H1 (cell line): ENCODE measurements at places on chromosomes 5 and 9. TPM values are rescaled to one million over a fixed set of nuclear protein-coding genes. Genes with fewer than 3 reads are reported as not detected.

GRCh38 chr5:160466889-160467554, 45.4 kb downstream of the PTTG1 start:
- DNase-seq = no peak

DNA sequence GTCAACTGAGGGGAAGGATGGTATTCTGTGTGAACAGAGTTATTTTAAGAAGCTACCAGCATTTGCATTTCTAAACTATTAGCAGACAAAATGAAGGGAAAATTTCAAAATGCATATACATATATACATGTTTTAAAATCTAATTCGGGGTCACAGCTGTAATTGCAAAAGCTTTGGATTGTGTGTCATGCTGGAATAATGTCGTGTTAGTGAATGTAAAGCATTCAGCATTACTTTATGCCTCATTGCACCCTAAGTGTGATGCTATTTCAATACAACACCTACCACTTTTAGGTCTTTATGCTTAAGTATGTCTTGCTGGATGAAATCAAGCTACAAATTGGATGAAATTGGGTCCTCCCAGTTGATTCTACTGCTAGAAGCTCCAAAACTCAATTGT, 687.6 kb upstream of the MEF2C start:
- no peak for DNase-seq

DNA sequence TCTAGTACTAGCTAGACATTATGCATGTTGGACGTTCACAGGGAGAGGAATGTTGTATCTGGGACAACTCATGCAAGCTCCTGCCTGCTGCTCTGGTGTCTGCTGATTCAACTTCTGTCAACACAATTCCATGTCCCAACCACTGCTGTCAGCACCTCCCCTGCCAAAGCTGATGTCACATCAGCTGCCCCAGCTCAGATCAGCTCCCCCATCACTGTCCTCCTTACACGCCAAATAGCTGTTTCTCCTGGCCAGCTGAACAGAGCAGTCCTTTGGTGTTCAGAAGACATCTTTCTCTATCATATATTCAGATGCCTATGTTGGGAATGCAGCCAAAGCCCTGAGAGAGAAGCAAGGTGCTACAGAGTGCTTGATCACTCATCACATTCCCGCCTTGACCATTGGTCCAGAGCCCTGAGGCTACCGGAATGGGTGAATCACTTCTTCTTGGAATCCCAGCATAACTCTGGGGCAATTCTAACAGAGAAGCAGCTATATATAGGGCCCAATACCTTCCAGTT, 223.3 kb downstream of the SEC61B start:
- no peak for DNase-seq

Gene LEAP2
- total RNA-seq = 1.1 and 2.9 TPM in 2 replicates

DNA sequence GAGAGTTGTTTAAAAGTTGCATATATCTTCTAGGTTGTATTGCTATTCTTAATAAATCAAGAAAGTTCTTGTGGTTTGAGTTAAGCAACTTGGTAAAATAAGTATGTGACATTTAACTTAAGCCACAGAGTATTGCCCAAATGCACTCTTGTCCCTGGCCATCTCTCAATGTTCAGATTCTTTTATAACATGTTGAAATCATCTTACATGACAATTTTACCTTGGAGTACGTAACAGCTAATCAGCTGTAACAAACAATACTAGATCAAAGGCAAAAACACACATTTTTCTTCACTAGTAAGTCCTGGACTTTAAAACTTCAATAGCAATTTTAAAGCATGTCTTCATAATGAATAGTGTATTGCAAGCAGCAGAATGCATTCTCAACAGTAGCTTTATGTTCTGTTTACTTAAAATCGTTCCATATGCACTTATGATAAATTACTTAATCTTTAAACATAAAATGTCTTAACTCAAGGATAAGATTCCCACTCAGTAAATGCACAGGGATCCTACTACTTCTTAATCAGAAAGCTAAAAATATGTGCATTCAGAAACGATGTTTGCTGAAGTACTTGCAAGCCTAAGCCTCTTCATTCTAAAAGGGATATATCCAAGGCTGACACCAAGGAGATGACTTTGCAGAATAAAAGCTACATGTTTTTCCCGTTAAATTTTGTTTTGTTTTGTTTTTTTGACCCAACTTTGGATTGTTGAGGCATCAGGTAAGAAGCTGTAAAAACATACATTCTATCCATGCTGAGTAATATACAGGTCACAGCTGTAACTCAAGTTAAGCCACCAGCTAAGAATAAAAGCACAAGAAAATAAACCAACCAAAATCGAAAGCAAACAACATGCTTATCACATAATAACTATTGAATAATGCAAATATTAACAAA, 86.1 kb upstream of the NFIB start:
- no peak for DNase-seq

- DNase-seq = no peak
Observed at GRCh38 chr5:125381290-125381689, 634.9 kb upstream of the ZNF608 start.

- DNase-seq = no peak
Observed at GRCh38 chr9:123039617-123040219, 6.3 kb downstream of the GPR21 start.

DNA sequence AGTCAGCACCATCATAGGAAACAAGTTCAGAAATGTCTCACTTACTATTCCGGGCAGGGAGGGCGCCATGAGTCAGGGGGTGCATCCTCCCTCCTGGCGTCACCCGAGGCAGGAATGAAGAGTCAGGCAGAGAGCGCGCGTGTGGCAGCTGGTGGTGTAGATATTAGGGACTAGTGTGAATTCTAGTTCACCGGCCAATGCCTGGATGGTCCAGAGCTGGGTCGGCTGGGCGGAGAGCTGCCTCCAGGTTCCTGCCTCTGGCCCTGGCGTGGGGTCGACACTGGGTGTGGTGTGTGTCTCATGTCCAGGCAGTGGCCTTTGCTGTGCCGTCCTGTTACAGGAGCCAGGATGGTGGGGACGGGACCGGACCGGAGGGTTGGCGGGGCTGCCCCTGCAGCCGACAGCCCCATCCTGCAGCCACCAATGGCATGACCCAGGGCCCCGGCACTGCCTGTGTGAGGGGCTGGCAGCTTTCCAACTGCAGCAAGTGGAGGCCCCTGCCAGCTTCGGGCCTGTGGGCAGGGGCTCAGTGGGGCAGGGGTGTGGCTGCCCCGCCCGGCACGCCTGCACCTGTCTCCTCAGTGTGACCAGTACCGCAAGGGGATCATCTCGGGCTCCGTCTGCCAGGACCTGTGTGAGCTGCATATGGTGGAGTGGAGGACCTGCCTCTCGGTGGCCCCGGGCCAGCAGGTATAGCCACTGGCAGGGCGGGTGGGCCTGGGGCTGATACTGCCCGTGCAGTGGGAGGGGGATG, 9.1 kb downstream of the DIPK1B start:
- DNase-seq = no peak

DNA sequence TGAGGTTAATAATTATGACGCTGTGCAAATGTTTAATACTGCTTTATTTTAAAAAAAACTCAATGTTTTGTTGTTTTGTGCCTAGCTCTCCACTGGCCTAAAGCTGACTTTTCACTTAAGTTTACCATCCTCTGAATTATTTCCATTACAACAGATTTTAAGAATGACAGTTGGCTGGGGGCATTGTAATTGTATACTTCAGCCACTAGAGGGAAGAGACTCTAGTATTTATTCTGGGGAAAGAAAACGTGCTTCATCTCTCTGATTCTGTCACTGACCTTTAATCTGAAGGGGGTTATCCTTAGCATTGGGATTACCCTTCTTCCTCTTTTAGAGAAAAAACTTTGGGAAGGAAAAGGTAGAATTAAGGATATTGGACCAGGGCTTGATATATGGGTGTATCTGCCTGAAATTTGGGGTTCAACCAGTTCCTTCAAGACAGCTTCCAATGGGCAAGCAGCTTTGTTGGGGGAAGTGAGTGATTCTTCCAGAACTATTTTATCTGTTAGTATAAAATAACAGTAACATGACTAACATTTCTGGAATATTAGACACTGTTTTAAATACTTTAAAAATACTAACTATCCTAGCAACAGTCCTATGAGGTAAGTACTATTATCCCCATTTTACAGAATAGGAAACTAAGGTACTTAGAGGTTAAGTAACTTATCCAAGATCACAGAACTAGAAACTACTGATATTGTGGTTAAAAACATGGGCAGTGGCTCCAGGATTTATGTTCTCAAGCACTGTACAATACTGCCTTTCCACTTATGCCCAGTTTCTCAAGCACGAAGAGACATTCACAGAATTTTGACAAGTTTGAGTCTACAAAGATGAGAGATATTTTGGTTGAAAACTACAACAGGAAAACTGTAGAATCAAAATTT, 208.4 kb downstream of the CD180 start:
- DNase-seq = no peak

DNA sequence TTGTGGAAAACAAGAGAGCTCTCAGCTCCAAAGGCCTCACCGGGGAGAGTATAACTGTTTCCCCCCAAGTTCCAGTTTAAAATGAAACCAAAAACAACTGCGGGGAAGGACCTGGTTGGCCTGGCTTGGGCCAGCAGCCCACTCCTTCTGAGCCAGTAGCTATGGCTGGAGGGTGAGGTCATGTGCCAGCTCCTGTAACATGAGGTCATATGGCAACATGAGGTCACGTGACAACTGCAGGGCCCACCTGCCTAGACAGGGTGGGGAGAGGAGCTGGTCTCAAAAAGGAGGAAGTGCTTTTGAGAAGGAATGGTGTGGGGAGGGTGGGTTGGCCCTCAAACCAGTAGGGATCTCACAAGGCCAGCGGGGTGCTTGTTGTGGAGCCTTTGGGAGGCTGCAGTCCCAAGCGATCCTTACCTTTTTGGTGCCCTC, 29.3 kb upstream of the CRB2 start:
- DNase-seq = no peak

- DNase-seq = no peak
Observed at GRCh38 chr5:180173875-180174586, 35.0 kb downstream of the RASGEF1C start.

DNA sequence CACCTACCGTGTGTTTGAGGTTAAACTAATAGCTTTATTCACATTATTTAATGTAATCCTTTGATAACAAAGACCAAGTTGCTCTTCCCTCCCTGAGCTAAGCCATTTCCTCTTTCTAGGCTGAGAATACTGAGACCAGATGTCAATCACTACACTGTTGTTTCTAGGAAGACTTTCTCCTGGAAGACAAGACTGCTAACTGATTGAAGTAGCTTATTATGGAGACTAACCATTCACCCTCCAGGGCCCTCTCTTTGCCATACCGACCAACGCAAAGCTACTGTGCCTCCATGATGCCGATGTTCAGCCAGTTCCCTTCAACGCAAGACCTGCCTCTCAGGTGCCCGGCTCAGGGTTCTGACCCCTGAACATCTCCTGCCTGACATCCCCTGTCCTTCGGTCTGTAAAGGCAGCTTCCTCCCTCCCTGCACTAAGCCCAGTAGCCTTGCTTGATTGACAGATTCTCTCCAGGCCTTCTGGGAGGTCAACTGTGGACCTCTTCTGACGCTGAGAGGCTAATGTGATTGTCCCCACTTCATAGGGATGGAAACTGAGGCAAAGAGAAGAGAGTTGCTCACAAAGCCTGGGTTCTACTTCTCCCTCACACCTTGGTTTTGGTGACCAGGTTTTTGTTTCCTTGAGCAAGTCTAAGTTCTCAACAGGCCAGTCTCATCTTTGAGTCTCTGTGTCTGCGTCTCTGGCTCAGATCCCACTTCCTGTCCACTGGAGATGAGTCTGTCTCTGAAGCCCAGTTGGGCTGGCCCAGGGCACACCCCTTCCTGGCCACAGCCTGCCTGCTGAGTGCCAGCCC, 259.7 kb upstream of the IRX2 start:
- no peak for DNase-seq

- no peak for DNase-seq
Observed at GRCh38 chr9:114341152-114341830, 11.6 kb downstream of the ORM2 start.

Gene HDAC3
- total RNA-seq = 98.5 and 99.0 TPM in 2 replicates

GRCh38 chr5:72558383-72558782, 51.2 kb upstream of the ZNF366 start:
- no peak for DNase-seq

GRCh38 chr9:138024131-138024530, 146.5 kb downstream of the CACNA1B start:
- no peak for DNase-seq
